ACHN (cell line): ENCODE measurements at places on chromosomes 2 and 18.
A peak's percentile ranks its signal among the peaks of the same experiment; 100 is the strongest.

DNA sequence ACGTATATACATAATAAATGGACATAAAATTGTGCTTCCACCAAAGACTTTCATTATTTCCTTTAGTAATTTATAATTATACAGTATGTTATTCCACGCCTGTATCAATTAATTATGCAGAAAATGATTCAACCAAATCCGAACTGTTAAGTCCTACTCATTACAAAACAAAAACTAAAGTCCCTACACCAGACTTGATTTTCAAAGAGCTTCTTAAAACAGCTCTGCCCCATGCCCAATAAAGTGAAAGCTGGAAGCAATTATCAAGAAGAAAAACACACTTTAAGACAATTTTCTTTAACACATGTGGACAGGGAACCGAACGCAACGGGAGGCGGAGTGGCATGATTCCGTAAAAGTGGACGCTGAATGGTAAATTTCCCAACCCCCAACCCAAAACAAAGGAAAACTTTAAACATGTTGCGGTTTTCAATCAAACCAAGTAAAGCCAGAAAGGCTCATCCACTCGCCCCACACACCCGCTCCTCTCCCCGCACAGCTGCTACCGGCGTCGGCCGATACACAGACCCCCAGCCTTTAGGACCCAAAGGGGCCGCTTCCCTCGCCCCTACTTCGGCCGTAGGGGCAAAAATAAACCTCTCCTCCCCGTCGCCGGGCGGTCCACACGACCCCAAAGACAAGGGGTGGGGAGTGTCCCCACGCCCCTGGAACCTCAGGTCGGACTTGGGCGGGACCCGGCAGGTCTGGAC lies 705 bp downstream of the YES1 start:
- peak; percentile 27 for DNase-seq

GRCh38 chr18:40676668-40677067 lies 1278.4 kb upstream of the PIK3C3 start:
- no peak for DNase-seq

DNA sequence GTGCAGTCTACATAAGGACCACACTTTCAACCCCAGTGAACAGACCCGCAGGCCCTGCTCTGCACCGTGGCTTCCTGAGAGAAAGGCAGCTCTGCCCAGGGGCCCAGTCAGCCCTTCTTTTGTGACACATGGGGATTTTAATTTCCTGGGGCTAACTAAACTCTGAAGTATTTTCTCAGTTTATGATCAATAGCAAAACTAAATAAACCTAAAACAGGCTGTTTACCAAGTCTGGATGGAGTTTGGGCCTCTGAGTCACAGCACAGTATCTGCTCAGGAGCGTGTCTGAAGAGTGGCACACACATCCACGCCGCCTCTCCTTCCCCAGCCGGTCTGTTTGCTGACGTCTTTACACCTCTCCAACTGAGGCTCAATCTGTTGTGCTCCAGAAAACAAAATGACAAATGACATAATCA lies 72.3 kb downstream of the LDLRAD4 start:
- DNase-seq: no peak

DNA sequence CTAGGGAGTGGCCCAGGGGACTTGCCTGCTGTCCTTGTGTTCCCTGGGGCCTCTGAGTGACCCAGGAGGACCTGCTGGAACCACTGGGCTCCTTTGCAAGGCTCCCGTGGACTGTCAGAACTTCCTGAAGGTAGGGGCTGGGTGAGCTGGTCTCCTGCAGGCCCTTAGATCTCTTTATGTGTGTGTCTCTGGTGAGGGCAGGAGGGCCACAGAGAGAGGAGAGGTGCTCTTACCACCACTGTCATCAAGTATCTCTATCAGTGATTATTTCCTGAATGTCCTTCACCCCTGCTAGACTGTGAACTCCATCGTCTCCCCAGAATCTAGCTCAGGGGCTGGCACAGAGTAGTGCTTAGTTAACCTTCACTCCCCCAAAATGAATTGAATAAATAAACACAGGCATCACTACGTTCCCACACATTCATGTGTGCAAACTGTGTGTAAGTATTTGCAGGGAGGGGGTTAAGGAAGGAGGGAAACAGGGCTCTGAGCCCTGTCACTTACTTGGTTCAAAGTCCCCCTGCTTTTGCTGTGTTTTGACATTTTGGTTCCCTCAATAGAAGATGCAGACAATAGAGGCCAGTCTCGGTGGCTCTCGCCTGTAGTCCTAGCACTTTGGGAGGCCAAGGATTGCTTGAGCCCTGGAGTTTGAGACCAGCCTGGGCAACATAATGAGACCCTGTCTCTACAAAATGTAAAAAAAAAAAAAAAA lies 100.8 kb upstream of the HAAO start:
- DNase-seq: no peak

DNA sequence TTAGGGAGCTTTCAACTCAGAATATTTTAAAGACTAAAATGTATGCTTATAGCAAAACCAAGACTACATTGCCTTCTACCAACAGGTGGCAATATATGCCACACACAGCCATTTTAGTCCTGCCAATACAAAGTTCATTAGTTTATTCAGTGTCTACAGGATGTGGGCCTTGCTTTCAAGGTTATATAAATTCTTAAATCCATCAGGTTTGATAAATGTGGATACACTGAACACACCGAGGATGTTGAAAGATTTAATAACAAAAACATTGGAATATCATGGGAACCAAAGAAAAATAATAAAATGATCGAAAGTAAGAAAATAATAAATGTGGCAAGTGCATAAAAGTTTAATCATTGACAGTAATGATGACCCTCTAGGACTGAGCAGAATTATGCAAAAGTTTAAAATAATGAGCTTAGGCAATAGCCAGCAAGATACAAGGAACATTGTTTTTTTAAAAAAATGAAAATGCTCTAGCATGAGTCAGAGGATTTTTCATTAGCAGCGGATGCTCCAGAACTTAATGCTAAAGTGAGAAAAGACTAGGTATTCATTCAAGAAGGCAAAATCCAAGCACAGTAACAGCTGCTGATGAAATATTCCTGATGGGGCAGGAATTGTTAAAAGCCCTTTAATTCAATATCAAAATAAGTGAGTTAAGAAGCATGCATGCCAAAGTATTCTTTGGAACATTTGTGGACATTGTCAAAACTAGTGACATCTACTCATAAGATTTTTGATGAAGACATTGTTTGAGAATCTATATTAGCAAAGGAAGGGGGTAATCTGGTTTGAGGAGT lies 14.2 kb downstream of the SCN9A start:
- DNase-seq: peak; percentile 67

GRCh38 chr2:86338778-86339295 lies 1.4 kb upstream of the REEP1 start:
- no peak for DNase-seq

DNA sequence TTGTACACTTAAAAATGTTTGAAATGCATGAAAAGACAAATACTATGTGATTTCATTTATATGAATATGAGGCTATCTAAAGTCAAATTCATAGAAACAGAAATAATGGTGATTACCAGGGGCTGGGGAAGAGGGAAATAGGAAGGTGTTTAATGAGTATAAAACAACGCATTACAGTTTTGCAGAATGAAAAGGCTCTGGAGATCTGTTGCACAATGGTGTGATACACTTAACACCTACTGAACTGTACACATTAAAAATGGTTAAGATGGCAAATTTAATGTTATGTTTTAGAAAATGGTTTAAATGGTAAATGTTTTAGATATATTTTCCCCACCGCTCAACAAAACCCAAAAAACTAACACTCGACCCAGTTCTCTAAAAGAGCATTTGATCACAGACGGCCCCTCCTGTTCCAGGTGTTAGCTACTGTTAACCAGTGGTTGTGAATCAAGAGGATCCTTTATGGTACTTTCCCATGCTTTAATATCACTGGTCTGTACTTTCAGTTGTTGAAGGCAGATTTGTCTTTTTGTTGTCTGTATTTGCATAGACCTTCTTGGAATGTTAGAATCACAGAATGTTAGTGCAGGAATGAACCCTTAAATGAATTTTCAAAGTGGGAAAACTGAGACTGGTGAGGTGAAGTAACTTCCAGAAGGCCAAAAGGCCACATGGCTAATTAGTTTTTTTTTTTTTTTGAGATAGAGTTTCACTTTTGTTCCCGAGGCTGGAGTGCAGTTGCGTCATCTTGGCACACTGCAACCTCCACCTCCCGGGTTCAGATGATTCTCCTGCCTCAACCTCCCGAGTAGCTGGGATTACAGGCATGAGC lies 10.2 kb downstream of the RAB10 start:
- peak; percentile 35 for DNase-seq

GRCh38 chr2:24047703-24048033 lies 477 bp upstream of the WDCP start:
- no peak for DNase-seq

DNA sequence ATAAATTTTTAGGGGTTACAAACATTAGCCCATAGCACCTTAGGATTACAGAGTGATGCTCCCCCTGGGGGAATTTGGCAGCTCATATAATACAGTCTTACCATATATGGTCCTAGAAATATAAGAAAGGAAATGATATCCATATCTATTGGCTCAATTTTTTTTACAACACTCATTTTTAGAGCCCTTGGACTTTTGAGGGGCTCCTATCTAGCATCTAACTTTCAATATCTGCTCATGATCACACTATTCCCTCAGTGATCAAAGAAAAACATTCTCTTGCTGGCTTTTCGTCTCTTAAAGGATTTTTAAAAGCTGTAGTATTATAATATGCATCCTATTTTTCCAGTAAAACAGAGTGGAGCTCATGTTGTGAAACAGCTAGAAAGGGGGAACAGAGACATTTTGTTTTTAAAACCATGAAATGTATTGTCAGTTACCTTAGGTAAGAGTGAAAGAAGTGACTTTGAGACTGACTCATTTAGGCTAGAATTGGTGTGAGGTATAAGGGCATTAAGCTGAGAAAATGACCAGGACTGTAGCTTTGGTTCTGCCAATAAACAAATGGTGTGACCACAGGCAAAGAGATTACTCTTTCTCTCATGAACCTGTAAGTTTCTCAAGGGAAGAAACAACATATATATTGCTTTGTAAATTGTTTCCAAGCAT lies 65.8 kb downstream of the ALPK2 start:
- DNase-seq: no peak

DNA sequence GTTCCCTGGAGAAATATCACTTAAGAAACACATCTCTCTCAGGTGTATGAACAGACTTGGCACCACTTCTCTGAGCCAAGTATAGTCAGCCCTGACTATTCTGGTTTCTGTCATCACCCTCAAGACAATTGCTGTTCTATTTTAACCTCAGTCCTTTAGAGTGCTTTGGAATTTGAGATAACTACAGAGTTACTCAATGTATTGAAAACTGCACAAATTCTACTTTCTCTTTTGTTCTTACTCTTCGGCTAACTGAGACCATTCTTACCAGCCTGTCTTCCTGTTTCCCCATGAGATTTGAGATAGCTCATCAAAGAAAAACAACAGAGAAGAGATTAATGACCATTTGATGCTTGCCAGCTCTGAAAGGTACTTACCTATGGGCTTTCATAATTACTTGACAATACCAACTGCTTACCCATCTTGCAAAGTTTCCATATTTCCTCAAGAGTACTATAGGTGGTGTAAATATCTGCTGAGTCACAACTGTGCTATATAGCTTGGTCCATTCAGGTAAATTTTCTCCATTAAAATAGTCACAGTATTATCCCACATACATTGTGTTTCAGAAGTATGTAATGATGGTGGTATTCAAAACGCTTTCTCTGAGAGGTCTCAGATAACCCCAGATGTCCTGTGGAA lies 467.5 kb upstream of the CHST9 start:
- DNase-seq: no peak

GRCh38 chr2:135279209-135279608 lies 227.1 kb downstream of the RAB3GAP1 start:
- DNase-seq: no peak

DNA sequence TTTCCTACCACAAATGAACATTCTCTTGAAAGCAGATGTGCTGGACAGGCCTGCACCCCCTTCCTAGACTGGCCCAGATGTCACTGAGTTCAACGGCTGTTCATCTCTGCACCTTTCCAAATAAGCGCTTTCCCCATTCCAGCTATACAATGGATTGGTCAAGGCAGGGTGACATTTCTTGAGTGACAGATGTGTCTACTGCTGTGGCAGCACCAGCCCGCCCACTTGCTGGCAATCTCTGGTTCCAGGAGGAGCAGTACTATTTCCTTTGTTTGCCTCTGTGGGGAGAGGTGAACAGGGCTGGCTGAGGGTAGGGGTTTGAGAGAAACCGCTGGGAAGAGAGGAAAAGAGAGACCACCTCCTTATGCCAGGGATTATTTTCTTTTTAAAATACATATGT lies 269.5 kb upstream of the POU3F3 start:
- DNase-seq: no peak

DNA sequence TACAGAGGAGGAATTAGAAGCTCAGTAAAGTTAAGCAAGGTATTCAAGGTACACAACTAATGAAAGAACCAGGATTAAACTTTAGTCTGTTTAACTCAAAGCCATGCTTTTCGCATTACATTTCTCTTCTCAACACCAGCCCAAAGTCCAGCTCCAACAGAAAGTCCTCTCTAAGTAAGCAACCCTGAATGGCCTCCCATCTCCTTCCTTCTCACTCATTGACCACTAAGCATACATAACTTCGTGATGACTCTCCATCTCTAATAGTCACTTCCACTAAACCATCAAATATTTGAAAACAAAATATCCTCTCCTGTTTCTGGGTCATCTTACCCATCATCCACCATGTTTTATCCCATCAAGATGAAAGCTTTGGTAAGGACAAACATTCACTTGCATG lies 219.8 kb downstream of the RAD51AP2 start:
- DNase-seq: no peak

GRCh38 chr18:48904091-48904490 lies 46.7 kb downstream of the SMAD7 start:
- no peak for DNase-seq

- DNase-seq: no peak
These were observed 332.5 kb downstream of the PID1 start for GRCh38 chr2:228938629-228939028.

GRCh38 chr2:200482194-200482593 lies 27.7 kb downstream of the KCTD18 start:
- DNase-seq: no peak

DNA sequence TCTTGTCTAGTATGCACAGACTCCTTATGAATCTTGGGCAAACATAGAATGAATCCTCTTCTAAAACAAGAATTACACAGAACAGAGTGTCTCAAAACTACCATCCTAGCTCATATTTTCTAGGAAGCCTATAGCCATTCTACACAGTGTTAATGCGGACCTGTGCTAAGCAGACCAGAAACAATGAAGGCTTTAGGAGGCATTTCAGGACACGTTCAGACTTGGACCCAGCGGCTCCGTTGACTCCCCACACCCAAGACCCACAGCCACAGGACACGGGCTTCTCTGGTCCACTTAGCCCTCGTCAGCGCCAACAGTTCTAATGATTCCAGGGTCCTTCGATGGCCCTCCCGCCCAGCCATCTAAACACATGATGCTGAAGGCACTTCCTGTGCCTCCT lies 182.2 kb downstream of the BCL11A start:
- no peak for DNase-seq
